Panc1 (cell line): ENCODE measurements at places on chromosomes 2 and 18. TPM values are rescaled to one million over a fixed set of nuclear protein-coding genes. Genes with fewer than 3 reads are reported as not detected.

Gene TLX2
- total RNA-seq, result not detected

Gene SNTG2
- not detected for total RNA-seq

Gene ADGRF3
- total RNA-seq, result not detected

Gene SGO2
- 34.0 TPM for total RNA-seq

Gene GPR39
- 9.0 TPM for total RNA-seq

GRCh38 chr2:14634489-14635390 is 2.2 kb downstream of the LRATD1 start:
- DNase-seq, result no peak

DNA sequence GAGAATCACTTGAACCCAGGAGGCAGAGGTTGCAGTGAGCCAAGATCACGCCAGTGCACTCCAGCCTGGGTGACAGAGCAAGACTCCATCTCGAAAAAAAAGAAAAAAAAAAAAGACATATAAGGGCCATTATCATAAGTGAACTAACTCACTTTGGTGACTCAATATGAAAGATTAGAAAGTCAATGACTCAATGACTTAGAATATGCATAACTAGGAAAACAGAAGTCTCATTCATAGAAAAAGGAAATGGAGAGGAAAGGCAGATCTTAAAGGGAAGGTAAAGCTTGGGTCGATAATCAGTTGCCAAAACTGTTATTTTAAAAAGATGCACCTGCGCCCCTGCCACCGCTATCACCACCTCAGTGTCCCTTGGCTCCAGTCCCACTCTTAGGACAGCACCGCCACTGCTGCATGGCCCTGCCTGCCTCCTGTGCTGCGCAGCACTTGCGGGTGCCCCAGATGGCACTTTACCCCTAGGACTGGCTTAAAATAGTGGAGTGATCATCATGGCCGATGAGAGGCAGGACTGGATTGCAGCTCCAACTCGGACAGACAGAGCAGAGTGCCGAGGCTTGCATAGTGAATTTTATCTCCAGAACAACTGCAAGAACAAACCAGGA is 54.7 kb downstream of the INO80D start:
- no peak for DNase-seq

DNA sequence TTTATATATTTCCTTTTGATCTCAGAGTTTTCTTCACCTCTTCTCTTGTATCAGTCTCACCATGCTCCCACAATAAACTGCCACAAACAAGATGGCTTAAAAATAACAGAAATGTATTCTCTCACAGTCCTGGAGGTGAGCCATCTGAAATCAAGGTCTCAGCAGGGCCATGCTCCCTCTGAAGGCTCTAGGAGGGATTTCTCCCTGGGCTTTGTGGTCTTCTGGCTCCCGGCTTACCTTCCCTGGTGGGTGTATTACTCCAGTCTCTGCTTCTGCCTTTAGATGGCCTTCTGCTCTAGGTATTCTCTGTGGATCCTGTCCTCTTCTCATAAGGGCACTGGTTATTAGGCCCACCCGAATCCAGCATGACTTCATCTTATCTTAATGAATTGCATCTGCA is 994.7 kb upstream of the POU3F3 start:
- no peak for DNase-seq

DNA sequence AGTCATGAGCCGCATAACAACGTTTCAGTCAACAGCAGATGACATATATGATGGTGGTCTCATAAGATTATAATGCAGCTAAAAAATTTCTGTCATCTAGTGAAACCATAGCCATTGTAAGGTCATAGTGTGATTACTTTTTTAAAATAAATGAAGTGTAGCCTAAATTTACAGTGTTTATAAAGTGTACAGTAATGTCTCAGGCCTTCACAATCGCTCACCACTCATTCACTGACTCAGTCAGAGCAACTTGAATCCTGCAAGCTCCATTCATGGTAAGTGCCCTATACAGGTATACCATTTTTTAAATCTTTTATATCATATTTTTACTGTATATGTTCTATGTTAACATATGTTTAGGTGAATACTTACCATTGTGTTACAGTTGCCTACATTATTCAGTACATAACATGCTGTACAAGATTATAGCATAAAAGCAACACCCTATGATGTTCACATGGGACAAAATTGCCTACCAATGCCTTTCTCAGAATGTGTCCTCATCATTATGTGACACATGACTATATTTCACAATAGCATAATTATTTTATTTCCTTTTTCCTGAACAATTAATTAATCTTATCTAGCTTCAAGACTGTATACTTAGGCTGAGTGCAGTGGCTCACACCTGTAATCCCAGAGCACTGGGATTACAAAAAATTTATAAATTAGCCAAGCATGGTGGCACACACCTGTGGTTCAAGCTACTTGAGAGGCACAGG is 1115.9 kb upstream of the ZEB2 start:
- no peak for DNase-seq

GRCh38 chr2:97868986-97869721 is 126.6 kb downstream of the TMEM131 start:
- peak; percentile 82 for DNase-seq

DNA sequence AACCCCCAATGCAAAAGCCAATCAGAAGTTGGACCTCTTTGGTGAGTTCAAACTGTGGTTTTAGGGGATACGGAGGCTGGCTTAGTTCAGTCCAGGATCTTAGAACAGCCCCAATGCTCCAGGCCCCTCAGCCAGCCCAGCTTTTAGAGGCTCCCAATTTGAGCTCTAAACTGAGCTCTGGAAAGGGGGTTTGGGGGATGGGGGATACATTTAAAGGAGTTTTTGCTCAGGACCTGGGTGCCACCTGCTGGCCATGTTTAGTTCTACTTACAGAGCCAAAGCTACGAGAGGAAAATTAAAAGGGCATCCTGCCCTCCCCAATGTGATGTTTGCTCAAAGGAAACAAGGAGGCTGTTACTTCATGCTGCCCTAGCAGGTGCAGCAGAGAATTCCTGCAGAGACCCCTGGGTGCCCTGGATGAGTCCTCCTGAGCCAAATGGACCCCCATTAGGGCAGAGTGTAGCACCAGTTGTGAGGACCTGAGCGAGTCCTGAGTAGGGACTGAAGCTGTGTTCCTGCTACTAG is 15.9 kb upstream of the TMEM214 start:
- DNase-seq, result no peak
